H1 (cell line): ENCODE measurements at places on chromosomes 5 and 9. TPM values are rescaled to one million over a fixed set of nuclear protein-coding genes. Genes with fewer than 3 reads are reported as not detected.

The PLPP7 gene
- polyA plus RNA-seq, result 3.9 and 5.0 TPM in 2 replicates

The IFNE gene
- polyA plus RNA-seq, result 0.08 TPM in 1 of 2 replicates, not detected in the other

The SERINC5 gene
- polyA plus RNA-seq, result 27.2 and 32.2 TPM in 2 replicates

The ZBED3 gene
- 7.3 and 9.4 TPM in 2 replicates for polyA plus RNA-seq

The PCSK5 gene
- polyA plus RNA-seq, result 5.5 and 5.6 TPM in 2 replicates

The ELAVL2 gene
- 2.4 and 4.9 TPM in 2 replicates for polyA plus RNA-seq

The HAVCR2 gene
- 0.03 and 0.06 TPM in 2 replicates for polyA plus RNA-seq

The KCNV2 gene
- polyA plus RNA-seq, result not detected in 2 replicates

The DBH gene
- 0.18 and 0.24 TPM in 2 replicates for polyA plus RNA-seq

The ITGA1 gene
- polyA plus RNA-seq, result 1.3 and 2.3 TPM in 2 replicates

The CXCL14 gene
- 1.2 and 1.5 TPM in 2 replicates for polyA plus RNA-seq

The RNF180 gene
- polyA plus RNA-seq, result 0.38 and 0.39 TPM in 2 replicates

The IL5 gene
- not detected in 2 replicates for polyA plus RNA-seq

The CDH9 gene
- polyA plus RNA-seq, result 0.57 and 1.0 TPM in 2 replicates

The CLINT1 gene
- 121 and 140 TPM in 2 replicates for polyA plus RNA-seq

The CENPH gene
- 69.0 and 72.2 TPM in 2 replicates for polyA plus RNA-seq

The OSTF1 gene
- polyA plus RNA-seq, result 3.0 and 5.0 TPM in 2 replicates

The MTREX gene
- 11.2 and 16.0 TPM in 2 replicates for polyA plus RNA-seq

The SNCAIP gene
- 3.9 and 5.1 TPM in 2 replicates for polyA plus RNA-seq

The TOR2A gene
- polyA plus RNA-seq, result 24.9 and 34.2 TPM in 2 replicates

The PNPLA7 gene
- polyA plus RNA-seq, result 0.35 and 0.36 TPM in 2 replicates

The IL9 gene
- not detected in 2 replicates for polyA plus RNA-seq

The FRMPD1 gene
- 0.25 and 0.27 TPM in 2 replicates for polyA plus RNA-seq

The KCNMB1 gene
- 0.08 TPM in 2 replicates for polyA plus RNA-seq

The COL15A1 gene
- 0.12 and 0.19 TPM in 2 replicates for polyA plus RNA-seq

The ADRB2 gene
- 0.77 and 0.78 TPM in 2 replicates for polyA plus RNA-seq

The LPAR1 gene
- 2.8 and 5.1 TPM in 2 replicates for polyA plus RNA-seq

The OR1Q1 gene
- polyA plus RNA-seq, result not detected in 2 replicates

The PRUNE2 gene
- polyA plus RNA-seq, result 3.2 and 5.5 TPM in 2 replicates

The CACNA1B gene
- 1.5 and 2.6 TPM in 2 replicates for polyA plus RNA-seq

The BTNL8 gene
- 0.32 and 0.42 TPM in 2 replicates for polyA plus RNA-seq

The CCDC152 gene
- 1.8 and 2.6 TPM in 2 replicates for polyA plus RNA-seq

The DENND1A gene
- 24.1 and 33.9 TPM in 2 replicates for polyA plus RNA-seq

The ENTREP1 gene
- polyA plus RNA-seq, result 14.8 and 15.3 TPM in 2 replicates

The ST8SIA4 gene
- 0.02 and 0.08 TPM in 2 replicates for polyA plus RNA-seq

The BHMT2 gene
- 0.11 TPM in 1 of 2 replicates, not detected in the other for polyA plus RNA-seq

The GMCL2 gene
- not detected in 2 replicates for polyA plus RNA-seq

The GPRIN1 gene
- polyA plus RNA-seq, result 3.3 TPM in 2 replicates

The FBN2 gene
- polyA plus RNA-seq, result 9.0 and 14.1 TPM in 2 replicates

The ANKRD31 gene
- 0.02 and 0.05 TPM in 2 replicates for polyA plus RNA-seq

The RGS7BP gene
- polyA plus RNA-seq, result 0.65 and 1.1 TPM in 2 replicates
